ENCODE measurements at places on chromosomes 11 and 22. TPM values are rescaled to one million over a fixed set of nuclear protein-coding genes. Genes with fewer than 3 reads are reported as not detected.

- DNase-seq: no peak
These were observed 181.4 kb downstream of the ETS1 start for GRCh38 chr11:128405714-128406662.

- DNase-seq: no peak
These were observed 227.5 kb upstream of the ZC3H12C start for GRCh38 chr11:109865548-109866186.

- DNase-seq: no peak
These were observed 25.2 kb downstream of the CAPN1 start for GRCh38 chr11:65206901-65207300.

The DGAT2 gene
- 3.3 TPM for polyA plus RNA-seq

The TRPT1 gene
- polyA plus RNA-seq: 26.1 TPM
